T-helper 1 cell (primary cell): ENCODE measurements at places on chromosomes 6 and 20.
A peak's percentile ranks its signal among the peaks of the same experiment; 100 is the strongest.

DNA sequence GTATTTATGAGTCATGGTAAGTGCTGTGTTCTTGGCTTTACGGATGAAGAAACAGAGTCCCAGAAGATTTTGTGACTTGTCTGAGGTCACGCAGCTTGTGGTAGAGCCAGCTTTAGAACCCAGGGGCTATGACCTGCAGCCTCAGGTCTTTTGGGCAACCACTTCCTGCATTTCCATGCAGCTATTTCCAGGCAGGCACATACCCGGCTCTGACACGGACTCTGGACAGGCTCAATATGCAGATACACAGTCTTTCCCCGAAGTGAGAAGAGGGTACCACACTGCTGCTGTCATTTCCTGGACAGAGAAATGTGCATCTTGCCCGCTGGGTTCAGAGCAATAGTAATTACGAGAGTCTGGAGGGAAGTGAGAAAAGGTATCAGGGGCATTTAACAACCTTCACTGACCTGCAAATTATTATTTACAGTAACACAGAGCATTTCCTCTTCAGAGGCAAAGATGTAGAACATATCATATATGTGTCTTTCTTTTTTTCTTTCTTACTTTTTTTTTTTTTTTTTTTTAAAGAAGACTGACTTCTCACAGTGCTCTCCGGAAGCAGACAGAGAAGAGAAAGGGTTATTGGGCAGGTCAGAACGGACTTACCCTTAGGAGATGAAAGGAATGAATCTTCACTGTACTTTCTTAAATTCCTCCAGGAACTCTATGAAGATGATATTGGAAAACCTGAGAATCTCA lies 185.1 kb downstream of the CLIC5 start:
- DNase-seq = no peak

DNA sequence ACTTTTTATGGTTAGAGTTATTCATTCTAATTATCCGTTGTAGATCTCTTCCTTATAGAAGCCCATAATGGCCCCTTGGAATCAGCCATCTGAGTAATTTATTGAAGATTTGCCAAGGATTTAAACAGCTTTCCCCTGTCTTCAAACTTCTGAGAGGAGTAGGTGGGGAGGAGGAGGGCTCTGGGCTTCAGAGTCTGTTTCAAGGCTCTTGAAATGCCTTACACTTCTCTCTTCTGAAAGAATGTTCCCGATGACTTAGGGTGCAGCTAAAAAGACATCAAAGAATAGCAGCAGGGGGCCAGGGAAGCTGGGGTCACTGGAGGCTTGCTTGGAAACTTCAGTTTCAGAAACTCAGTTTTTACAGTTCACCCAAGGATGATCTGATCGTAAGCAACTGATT lies 165.3 kb downstream of the ZDHHC14 start:
- DNase-seq = no peak

DNA sequence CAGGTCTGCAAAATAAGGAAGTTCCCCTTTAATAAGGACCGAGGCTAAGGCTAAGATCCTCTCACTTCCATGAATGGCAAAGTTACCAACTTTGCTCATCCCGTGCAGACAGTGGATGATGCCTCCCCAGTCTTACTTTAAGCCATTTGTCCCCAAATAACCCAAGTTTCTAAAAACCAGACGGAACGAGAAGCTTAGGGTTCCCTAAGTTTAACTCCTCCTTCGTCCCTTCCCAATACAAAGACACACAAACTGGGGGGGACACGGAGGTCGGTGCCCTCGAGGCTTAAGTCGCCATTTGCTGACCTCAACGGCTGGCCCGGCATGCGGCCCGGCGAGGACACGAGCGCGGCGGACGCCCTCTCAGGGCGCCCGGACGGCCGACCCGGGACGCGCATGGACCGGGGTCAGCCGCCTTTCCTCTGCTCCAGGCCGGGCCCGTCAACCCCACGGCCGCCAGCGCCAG lies 527 bp downstream of the FBXO30 start:
- DNase-seq = peak; percentile 25

DNA sequence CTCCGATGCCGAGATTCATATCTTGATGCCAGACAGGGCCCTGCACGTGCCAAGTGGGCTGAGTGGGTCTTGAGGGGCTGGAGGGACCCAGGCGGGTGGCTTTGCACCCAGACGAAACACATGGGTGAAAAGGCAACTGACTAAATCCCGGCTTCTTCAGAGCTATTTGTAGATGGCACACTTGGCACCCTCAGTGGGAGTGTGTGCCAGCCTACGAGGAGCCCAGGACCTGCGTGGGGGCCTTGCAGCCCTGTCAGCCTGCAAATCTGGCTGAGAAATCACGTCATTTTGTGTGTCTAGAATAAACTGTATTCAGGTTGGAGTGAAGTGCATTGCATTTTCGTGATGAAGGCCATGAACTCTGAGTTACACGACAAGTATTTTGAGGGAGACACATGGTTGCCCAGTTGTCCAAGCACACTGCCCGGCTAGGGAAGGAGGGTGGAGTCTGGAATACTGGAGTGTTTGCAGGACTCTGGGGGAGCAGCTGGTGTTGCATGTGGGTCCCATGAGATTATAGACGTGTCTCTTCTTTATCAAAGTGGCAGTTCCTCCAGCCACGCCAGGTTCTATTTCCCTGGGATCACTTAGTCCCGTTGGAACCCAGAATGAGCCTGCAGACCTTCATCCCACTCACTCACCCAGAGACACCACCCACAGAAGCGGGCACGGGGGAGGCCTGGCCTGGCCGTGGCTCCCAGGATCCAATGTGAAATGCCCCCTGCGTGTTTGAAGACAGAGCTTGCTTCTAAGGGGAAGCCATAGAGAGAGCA lies 60.2 kb downstream of the DLL1 start:
- DNase-seq = no peak

GRCh38 chr20:41100001-41100480 lies 37.3 kb upstream of the PLCG1 start:
- DNase-seq = no peak

GRCh38 chr6:164227952-164228522 lies 813.5 kb downstream of the QKI start:
- no peak for DNase-seq

DNA sequence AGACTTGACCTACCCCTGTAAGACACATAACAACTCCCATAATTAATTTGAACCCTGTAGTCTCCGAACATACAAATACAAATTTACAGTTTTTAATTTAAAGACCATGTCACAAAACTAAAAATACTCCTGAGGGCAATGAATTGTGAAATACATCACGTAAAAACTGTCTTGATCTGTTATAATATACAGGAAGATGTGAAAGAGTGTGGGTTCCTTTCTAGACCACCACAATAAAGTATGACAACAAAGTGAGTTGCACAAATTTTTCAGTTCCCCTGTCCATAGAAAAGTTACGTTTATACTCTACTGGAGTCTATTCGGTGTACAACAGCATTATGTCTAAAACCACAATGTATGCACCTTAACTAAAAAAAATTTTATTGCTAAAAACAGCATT lies 11.0 kb upstream of the BLOC1S5 start:
- DNase-seq = no peak

DNA sequence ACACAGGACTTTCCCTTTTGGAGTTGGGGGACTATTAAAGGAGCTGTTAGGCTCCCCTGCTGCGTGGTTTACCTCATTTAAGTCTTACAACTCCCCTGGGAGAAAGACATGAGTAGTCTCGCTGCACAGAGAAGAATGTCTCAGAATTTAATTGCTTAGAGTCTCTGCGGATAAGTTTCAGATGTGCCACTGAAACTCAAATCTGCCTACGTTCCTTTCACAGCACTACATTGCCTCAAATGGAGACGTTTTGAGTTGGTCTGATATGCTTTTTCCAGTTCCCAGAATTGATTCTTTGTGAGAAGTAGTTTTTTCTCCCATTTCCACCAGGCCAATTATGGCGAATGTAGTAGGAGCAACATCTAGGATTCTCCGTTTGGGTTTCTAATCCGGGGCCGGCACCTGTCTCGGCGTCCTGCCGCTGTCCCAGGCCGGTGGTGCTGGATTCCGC lies 532 bp upstream of the SLC35F1 start:
- no peak for DNase-seq

- peak; percentile 69 for DNase-seq
These were observed 1.8 kb downstream of the GTPBP2 start for GRCh38 chr6:43627008-43627825.

- no peak for DNase-seq
These were observed 3.1 kb downstream of the MAN1A1 start for GRCh38 chr6:119346450-119346849.

GRCh38 chr6:33375143-33375671 lies 16.4 kb upstream of the KIFC1 start:
- no peak for DNase-seq

DNA sequence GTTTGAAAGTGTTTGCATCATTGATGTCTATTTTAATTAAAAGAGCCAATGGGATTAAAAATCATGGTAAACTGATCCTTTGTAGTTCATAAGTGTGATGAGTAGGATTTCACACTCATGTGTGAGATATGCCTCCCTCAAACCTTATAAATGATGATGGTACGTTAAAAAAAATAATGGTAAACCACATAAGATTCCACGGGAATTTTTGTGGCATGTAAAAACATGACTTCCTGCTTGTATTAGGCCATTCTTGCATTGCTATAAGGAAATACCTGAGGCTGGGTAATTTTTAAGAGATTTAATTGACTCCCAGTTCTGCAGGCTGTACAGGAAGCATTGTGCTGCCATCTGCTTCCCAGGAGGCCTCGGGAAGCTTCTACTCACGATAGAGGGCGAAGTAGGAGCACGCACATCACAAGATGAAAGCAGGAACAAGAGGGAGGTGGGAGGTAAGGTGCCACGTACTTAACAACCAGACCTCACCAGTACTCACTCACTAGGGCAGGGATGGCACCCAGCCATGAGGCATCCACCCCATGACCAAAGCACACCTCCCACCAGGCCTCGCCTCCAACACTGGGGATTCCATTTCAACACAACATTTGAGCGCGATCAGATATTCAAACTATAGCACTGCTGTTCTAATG lies 187.6 kb upstream of the QKI start:
- no peak for DNase-seq

GRCh38 chr6:14875481-14876063 lies 370.3 kb upstream of the JARID2 start:
- DNase-seq = no peak

DNA sequence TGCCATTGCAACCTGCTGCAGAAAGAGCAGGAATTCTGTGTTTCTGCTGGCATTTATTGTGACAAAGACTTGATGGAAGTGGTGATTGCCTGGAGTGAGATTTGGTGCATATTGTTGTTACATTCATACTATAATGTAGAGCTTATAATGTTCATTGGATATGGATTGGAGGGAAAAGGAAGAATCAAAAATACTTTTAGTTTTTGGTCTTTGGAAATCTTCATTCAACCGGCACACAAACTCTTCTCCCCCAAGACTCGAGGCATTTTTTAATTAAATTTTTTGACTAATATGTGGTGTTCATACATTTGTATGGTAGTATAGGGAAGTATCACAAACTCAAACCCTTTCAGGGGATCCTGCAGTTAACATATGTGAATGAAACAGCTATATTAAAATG lies 380.8 kb downstream of the DOK5 start:
- DNase-seq = no peak

DNA sequence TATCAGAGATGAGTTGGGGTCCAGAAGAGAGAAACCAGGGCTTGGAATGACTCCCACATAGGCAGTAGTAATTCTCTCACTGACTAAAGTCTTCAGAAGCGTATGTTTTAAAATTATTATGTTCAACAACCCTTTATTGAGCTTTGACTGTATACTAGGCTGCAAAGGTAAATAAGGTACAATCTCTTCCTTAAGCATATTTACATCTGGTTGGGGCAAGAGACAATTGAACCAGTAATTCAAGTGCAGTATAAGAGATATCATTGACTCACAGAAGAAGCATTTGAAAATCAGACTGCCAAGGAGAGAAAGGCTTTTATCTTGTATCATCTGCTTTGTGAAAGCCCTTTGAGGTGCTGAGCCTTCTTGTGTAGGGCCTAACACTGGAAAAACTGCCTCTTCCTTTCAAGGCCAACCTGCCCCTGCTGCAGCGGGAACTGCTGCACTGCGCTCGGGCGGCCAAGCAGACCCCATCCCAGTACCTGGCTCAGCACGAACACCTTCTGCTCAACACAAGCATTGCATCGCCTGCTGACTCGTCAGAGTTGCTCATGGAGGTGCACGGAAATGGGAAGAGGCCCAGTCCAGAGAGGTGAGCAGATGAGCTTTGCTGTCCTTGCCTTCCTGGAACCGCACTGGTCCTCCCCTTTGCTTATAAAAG lies 39.3 kb upstream of the C20orf144 start:
- no peak for DNase-seq

DNA sequence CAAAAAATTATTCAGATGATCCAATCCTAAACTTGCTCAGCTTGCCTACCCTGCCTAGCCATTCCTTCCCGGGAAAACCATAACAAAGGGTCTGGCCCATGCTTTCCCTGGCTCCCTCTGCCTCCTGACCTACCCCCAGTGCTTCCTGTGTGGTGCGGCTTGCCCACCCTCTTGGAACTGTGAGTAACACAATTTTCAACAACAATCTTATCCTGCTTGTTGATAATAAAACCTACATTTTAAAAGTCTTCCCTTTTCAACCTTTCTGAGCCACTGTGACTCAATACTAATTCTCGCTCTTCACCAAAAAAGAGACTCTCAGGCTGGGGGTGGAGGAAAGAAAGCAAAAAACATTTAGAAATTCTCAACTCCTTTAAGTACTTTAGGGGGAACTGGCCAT lies 18.0 kb downstream of the EXOC2 start:
- no peak for DNase-seq

DNA sequence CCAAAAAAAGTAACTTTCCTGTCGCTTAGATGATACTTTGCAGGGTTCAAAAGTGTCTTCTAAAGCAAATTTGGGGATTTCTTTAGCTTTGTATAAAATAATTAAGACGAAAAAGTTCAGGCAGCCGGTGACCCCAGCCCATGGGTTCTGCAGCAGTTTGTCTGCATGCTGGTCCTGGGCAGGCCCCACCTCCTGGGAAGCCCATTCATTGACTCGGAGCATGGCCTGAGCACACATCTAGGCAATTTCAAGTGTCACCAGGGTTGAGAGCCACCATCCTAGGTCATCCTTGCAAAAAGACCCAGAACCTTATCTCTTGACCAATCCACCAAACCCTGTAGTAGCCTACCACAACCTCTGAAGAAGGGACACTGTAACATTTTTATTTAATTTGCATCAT lies 20.6 kb downstream of the BFSP1 start:
- DNase-seq = no peak

DNA sequence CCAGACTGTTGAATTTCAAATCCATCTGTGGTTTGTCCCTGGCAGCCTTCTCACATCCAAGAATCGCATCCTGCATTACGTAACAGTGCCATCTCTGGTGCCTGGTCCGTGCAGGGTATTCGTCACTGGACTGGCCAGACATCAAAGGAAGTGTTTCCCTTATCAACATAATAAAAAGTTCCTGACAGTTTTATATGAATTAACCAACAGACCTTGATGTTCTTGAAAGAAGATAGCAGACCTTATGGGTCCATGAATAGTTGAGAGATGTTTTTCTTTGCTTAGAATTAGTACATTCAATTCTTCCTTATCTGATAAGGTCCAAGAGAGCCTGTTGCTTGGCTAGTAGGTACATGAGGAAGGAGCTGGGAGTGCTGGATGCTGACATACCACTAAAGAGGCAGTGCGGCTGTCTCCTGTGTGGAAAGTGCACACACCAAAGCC lies 77.6 kb downstream of the PHACTR2 start:
- DNase-seq = no peak

- DNase-seq = no peak
These were observed 113.6 kb upstream of the SLC22A16 start for GRCh38 chr6:110589865-110590513.
